Activated naive CD8-positive, alpha-beta T cell treated with anti-CD3 and anti-CD28 coated beads, Interleukin-2, amount 50 U/mL, for 16 hours (primary cell): ENCODE measurements at places on chromosomes 2 and 18.

- DNase-seq: no peak
Observed at GRCh38 chr18:77329651-77330050, 80.0 kb downstream of the GALR1 start.

DNA sequence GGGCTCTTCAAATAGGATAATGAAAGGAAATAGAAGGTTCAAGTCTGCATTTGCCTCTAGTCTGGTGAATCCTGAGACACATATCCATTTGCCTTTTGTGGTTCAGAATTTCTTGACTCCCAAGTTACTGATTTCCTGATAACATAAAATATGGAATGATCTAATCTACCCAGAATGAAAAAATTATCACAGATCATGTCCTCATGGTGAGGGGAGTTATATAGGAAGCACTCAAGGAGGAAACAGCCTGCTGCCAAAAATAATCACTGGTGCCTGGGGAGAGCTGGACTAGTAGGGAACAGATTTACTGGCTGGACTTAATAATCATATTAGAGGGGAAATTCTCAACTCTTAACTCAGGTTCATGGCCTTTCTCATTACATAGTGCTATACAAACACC lies 95.5 kb upstream of the STK17B start:
- DNase-seq: no peak

DNA sequence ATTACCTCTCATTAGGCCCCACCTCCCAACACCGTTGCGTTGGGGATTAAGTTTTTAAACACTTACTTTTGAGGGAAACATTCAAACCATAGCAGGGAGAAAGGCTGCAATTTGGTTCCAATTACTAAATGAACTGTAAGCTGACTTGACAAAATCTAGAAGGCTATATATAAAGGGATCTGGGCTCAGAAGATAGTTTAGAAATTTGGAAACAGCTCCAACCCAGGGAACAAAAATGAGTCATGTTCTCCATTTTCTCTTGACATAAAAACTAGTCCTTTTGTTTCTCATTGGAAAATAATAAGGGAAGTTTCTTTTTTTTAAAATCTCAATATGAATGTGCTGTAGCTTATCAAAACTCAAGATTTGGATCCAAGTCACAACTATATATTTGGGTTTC lies 17.5 kb downstream of the MOGAT1 start:
- DNase-seq: no peak

GRCh38 chr2:204863336-204863735 lies 318.1 kb downstream of the PARD3B start:
- no peak for DNase-seq

DNA sequence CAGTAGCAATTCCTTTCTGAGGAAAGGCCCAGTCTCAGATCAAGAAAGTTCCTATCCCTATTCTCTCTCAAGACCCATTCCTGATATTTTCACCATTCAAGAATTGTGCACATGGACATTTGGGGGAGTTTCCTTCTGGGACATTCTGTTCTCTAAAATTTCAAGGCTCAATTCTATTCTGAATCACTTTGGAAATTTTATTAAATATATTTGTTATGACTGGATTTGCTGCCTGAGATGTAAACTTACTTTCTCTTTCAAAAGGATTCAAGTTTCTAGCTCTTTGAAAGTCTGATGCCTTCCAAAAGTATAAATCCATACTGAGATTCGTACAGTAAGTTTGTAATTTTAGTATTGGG lies 55.3 kb upstream of the STK17B start:
- DNase-seq: no peak

DNA sequence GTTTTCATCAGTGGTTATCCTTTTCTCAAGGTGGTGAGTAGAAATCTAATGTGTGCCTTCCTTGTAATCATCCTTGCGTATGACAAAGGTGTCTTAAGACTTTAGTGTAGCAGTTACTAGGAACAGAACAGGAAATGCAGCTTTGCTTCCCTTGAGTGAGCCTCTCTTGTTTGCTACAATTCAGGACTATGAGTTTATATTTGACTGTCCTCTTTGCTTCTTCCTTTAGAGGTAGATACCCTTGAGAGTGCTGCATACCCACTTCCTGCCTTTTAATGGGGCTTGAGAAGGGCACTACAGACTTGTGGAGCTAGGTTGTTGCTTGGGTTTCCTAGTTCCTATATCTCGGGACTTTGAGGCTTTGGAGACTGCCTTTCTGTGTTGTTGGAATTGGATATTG lies 3.8 kb downstream of the KCNJ13 start:
- no peak for DNase-seq

DNA sequence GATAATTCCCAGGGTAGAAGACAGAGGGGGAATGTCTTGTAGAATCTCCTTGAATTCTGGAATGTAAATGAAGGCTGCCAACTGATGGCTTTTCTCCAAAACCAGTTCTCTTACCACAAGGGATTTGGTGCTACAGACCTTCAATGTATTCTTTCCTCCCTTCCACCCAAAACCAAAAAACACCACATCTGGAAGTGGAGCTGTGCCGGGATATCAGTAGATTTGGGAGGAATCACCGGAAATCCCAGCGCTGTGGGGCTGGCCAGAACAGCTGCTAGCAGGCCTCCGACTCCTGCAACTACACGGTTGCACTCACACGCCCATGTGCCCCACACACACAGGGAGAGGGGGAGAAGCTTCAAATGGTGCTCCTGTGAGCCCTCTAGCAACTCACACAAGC lies 45.7 kb downstream of the RPL31 start:
- DNase-seq: no peak

DNA sequence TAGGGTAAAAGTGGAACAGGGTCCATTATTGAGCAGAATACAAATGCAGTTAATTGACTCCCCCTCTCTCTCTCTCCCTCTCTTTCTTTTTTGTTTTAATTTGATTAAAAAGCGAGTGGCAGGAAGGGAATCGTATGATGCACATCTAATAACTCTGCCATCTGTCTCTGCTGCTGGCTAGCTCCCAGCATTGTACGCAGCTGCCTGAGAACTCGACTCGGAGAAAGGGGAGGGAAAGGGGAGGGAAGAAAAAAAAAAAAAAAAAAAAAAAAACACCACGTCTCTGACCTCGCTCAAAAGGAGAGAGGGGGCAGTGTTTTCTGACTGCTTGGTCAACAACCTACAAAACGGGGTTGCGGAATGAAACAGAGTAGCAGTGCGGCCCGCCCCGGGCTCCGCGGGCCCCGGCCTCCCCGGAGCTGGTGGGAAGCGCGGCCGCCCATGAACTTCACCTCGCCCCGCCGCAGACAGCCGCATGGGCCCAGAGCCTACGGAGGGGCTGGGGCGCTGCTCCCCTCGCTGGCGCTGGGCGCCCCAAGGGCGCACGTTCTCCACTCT lies 265.7 kb downstream of the TCF4 start:
- no peak for DNase-seq

DNA sequence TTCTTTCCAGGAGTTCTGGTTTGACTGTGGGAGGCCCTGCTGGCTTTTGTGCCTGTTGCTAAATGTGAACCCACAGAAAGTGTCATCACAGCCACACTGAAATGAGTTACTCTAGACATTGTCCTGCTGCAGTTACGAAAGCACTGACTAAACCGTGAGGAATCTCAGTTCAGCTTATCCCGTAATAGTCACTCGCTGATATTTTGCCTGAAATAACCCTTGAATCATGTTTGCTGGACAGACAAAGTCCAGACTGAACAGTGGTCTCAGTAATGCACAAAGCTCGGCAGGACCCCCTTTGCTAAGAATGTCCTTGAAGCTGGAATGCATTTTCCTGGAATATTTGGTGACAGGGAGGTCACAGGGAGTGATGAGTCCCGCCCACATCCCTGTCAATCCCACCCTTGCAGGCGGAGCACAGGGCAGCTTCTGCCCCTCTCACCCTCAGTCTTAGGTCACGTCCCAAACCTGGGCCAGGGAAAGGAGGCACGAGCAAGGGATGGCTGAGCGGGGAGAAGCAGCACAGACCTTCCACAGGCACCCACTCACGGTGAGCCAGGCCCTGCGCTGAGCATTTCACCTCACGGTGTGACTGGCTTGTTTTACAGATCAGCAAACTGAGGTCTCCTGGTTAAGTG lies 53.4 kb downstream of the ADI1 start:
- no peak for DNase-seq

DNA sequence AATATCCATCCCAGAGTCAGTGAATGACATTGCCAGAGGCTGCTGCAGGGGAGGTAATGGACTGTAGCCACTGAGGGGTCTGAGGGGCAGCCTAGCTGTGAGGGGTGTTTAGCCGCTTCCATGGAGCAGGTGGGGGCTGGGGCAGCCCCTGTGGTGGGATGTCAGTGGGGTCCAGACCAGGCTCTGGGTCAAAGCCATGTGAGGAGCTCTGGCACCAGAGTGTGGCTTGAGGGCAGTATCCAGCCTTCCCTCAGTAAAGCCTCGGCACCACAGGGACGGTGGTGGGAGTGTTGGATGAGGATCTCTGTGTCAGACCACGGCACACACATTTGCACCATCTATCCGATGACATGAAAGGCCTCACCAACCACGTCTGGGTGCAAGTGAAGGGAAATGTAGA lies 85.0 kb downstream of the INHBB start:
- no peak for DNase-seq

DNA sequence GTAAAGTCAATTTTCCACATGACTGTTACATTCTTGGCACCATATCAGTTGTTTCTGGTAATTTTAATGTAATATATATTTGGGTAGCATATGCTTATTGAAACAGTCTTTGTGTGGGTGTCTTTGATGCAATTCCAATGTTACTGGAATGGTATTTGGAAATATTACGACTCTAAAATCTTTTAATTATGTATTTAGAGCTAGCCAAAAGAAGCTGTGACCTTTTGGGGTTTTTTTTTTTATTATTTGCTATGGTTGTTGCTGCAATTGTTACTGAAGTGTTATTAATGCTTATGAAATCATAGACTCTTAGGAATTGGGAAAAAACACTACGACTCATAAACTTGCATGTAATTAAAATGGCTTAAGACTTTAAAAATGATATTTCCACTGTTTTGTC lies 95.9 kb downstream of the AOX1 start:
- no peak for DNase-seq

DNA sequence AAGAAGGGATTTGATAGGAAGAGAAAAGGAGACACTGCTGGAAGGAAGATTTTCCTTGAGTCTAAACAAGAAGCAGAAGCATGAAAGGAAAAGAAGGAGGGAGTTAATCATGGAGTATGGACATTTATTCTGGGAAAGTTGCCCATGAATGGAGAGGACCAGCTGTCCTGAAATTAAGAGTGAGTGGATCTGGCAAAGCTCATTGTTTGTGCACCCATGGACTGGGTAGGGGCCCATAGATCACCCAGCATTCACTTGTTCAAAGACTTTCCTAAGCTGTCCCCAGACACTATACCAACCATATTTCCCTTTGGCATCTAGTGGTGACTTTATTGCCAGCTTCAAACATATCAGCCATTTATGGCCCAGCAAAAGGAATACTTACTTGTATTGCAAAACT lies 422.7 kb downstream of the FBXO15 start:
- DNase-seq: no peak

GRCh38 chr2:144004742-144005141 lies 515.2 kb downstream of the ZEB2 start:
- no peak for DNase-seq

DNA sequence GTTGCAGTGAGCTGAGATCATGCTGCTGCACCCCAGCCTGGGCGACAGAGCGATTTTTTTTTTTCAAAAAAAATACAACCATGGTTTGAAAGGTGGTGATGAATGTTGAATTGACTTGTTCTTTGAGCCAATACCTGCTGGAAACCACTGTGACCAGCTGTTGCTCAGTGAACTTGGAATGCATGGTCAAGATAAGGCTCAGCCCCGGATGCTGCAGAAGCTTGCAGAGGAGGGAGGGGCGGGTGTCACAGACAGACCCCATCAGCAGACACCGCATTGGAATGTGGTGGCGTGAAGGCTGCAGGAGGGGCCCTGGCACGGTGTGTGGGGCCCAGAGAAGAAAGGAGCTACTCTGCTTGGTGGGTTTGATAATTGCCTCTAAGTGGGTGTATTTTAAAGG lies 91.6 kb downstream of the ITGB1BP1 start:
- DNase-seq: no peak
